ENCODE measurements at places on chromosomes 12 and 14.

DNA sequence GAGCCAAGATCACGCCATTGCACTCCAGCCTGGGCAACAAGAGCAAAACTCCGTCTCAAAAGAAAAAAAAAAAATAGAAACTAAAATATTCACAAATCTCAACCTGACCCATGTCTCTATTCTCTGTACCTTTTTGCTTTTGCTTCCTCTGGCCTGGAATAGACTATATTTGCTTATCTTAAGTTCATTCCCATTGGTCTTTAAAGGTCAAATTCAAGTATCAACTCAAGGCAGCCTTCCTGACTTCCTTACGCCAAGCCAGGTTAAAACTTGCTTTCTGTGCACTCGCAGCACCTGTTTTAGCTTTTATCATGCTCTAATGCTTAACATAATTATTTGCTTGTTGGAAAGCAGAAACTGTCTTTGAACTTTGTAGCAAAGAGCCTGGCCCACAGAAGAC is 14.8 kb downstream of the PYM1 start:
- no peak for DNase-seq

- DNase-seq, result no peak
Observed at GRCh38 chr12:66693901-66694513, 15.1 kb upstream of the GRIP1 start.

GRCh38 chr12:68180792-68181744 is 21.5 kb upstream of the IFNG start:
- DNase-seq, result no peak

DNA sequence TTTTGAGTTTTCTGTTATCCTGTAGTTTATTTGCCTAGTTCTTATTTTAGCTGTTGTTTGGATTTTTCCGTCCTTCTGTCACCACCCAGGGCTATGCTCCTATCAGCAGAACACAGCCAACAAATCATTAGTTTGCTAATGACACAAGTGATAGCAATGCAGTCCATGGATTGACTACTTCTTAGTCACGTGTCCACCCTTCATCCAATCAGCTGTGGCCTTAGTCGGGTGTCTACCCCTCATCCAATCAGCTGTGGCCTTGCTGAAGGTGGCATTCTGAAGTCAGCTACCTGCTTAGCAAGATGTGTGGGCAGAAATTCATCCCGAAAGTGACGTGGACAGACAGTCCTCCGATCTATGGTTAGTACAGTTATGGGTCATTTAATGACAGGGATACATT is 182.3 kb downstream of the GALC start:
- DNase-seq, result no peak

DNA sequence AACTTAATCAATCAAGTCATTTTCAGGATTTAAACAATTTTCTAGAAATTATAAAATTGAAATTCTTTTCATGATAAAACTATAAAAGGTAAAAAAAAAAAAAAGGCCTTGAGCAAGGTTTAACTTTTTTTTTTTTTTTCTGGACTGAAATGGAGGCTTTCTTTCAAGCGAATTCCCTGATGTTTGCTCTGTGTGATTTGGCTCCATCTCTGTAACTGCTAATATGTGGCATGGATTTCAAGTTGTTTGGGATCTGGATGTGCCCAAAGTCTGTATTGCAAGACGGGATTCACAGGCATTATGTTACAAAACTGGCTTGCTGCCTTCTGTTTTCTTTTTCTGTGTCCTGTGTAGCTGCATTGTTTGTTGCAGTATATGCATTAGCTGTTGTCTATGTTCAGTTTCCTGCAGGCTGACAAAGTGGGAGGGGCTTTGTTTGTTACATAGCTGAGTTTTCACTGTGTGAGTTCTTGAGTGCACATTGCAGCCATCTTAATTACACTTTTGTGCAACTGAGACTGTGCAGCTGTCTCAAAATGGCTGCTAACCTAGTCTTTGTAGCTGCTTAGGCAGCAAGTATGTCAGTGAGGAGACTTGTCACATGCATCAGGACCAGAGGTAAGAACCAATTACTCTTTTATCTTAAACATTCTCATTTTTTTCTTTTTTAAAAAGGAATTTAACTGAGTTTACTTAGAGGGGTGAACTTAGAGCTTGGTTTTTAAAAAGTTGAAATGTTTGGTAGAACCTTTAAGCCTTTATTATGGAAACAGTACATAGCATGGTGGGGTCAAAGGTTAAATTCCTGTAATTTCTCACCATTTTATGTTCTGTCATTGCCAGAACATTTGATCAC is 19.5 kb downstream of the ATF7IP start:
- peak; percentile 77 for DNase-seq

- no peak for DNase-seq
Observed at GRCh38 chr12:101794574-101794973, 36.2 kb downstream of the GNPTAB start.

- DNase-seq, result no peak
Observed at GRCh38 chr12:19423166-19423930, 15.9 kb upstream of the AEBP2 start.

- DNase-seq, result no peak
Observed at GRCh38 chr14:99831903-99832685, 38.9 kb downstream of the EML1 start.

DNA sequence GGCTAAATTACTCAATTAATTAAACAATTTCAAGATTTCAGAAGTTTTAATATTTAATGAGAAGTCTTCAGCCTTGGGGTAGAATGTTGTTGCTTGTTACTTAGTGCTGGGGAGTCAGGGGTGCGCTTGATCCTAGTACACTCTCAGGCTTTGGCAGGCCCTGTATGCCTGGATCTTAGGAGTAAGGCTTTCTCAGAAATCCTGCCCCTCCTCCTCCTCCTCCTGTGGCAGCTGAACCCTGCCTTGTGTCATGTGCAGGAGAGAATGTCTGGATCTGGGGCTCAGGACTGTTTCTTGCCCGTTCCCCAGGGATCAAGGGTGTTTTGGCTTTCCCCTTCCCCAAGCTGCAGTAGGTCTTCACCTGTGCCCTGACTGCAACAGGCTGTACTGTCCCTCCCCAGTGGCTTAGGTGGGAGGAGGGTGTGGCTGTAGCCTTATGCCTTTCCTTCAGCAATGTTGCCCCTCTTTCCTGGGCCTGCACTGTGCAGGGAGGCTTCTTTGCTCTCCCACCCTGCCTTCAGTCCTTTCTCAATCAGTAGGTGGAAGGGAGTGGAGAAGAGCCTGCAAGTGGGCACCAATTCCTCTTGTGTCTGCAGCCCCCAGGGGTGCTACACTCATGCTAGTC is 108.2 kb downstream of the SLC38A6 start:
- no peak for DNase-seq

- no peak for DNase-seq
Observed at GRCh38 chr12:64039281-64039871, 182.7 kb downstream of the KICS2 start.

DNA sequence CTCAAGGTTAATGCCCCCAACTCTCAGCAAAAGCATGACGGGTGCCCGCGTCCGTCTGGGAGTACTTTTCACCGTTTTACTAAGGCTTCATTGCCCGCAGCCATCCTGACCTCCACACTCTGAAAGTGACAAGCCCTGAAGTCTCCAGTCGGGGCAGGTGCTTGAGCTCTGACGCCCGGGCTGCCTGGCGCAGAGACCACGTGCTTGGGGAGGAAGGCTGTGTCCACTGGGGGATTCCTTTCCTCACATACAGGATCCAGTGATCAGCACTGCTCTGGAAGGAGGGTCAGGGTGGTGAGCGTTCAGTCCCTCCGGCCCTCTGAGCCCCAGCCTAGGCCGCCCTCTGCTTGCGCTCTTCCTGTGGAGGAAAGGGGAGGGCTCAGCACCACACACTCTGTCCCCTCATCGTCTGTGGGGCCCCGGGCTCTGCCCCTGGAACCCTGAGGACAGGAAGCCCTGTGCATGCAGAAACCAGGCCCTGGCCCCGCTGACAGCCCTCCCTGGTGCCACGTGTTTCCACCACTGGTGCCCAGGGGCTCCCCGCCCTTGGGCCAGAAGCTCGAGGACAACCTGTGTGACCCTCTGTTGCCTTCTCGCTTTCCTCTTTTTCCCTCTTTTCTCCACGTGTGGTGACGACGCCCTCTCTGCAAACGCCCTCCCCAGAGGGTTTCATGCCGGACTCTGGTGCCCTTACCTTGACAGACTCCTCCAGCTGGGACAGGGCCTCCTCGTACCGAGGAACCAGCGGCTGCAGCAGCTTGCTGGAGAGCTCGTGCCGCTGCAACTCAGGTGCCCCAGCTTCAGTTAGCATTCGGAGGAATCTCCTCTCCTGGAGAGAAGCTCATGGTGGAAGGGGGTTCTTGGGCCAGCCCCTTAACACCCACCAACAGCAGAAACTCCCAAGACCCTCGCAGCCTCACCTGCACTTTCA is 4.9 kb downstream of the DDX51 start:
- no peak for DNase-seq

- DNase-seq, result no peak
Observed at GRCh38 chr12:41026151-41026550, 162.0 kb upstream of the PDZRN4 start.

DNA sequence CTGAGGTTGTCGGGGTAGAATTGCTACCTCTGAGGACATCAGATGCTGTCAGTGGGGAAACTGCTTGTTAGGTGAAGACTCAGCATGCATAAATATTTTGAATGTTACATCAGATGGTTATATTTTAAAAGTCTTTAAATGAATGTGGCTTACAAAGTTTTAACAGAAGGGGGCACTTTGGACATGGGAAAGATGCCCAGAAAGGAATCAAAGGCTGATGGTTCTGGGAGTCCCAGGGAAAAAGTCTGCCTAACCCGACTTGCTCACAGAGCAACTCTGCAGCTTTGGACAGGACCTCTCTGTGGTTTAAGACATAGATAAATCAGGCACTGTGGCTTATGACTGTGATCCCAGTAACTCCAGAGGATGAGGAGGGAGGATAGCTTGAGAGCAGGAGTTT is 474.9 kb downstream of the ATP23 start:
- DNase-seq, result no peak

- no peak for DNase-seq
Observed at GRCh38 chr14:54807428-54807827, 95.2 kb downstream of the GCH1 start.

GRCh38 chr12:127121494-127122084 is 1145.4 kb upstream of the TMEM132C start:
- no peak for DNase-seq

DNA sequence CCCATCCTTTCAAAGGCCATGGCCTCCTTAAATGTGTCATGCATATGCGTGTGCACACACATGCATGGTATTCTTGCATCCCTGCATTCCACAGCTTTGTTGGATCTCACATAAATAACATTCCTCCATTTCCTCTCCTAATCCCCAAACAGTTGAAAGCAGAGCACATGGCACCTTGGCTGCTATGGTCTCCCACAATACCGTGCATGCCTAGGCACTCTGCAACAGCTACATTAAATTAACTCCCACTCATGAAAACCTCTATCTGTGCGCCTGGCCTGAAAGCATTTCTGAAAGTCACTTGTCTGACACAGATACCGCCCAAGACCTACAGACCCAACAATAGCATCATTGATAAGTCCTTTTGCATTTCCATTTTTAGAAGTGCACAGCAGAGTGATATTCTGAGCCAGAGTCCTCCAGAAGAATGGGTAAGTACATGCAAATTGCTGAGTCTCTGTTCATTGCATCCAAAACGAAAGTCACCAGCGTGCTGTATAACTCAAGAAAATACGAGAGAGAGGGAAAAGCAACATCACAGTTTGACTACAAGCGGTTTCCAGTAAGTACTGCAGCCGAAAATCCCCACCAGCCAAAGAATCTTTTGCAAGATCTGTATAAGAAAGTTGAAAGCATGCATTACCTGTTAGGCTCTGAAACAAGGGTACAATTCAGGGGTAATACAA is 436 bp downstream of the ASB2 start:
- peak; percentile 71 for DNase-seq

- DNase-seq, result peak; percentile 22
Observed at GRCh38 chr12:38892087-38892786, 13.2 kb downstream of the CPNE8 start.

- DNase-seq, result no peak
Observed at GRCh38 chr12:96044017-96044942, 8.9 kb upstream of the LTA4H start.

DNA sequence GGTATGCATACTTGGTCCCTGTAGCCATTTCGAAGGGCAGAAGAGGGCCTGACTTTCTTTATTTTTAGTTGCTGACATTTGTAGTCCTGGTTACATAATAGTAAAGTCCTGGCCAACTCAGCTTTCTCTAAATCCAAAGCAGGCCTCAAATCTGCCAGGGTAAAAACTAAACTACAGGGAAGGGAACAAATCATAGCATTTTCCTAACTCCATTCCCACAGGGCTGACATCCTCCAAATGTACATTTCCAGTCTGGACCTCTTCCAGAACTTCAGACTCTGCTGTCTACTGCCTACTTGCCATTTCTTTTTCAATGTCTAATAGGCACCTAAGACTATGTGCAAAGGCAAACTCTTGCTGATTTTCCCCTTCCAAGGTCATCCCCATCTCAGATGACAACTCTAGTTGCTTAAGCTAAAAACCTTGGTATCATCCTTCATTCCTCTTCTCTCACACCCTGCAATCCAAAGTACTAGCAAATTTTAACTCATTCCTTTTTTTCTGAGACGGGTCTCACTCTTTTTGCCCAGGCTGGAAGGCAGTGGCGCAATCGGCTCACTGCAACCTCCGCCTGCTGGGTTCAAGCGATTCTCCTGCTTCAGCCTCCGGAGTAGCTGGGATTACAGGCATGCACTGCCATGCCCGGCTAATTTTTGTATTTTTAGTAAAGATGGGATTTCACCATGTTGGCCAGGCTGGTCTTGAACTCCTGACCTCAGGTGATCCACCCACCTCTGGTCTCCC is 2.0 kb downstream of the DDIT3 start:
- no peak for DNase-seq

GRCh38 chr14:101121508-101122139 is 218.1 kb upstream of the RTL1 start:
- DNase-seq, result no peak

GRCh38 chr12:1811281-1811947 is 9.0 kb upstream of the LRTM2 start:
- DNase-seq, result no peak

DNA sequence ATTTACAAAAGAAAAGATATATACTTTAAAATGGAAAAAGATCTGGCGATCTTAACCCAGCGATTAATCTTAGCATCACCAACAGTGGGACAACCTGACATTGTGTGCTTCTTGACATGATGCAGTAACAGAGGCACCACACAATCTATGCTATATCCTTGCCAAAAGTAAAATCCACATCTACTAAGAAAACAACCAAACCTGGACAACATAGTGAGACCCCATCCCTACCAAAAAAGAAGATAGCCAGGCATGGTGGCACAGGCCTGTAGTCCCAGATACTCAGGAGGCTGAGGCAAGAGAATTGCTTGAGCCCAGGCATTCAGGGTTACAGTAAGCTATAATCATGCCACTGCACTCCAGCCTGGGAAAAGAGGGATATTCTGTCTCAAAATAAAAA is 50.5 kb downstream of the SINHCAF start:
- no peak for DNase-seq

GRCh38 chr14:95111507-95112164 is 45.7 kb downstream of the DICER1 start:
- no peak for DNase-seq

GRCh38 chr12:29644536-29645162 is 139.1 kb downstream of the TMTC1 start:
- DNase-seq, result no peak

Measured in GM06990 (cell line).